ENCODE measurements at places on chromosomes 11 and 22.

- DNase-seq: no peak
Observed at GRCh38 chr22:19717181-19717580, 2.9 kb downstream of the SEPTIN5 start.

GRCh38 chr11:63536669-63537292 is at the start of gene PLAAT4:
TSS of gene PLAAT4 (plus strand) at chr11:63536808. CDS start at chr11:63536869, 61 bp downstream.
- no peak for DNase-seq

- DNase-seq: no peak
Observed at GRCh38 chr11:119115484-119116234, 5.7 kb upstream of the HINFP start.

- DNase-seq: no peak
Observed at GRCh38 chr22:32318361-32318760, 39.3 kb upstream of the RFPL3 start.

GRCh38 chr11:112797648-112798293 is 163.4 kb upstream of the NCAM1 start:
- DNase-seq: no peak

DNA sequence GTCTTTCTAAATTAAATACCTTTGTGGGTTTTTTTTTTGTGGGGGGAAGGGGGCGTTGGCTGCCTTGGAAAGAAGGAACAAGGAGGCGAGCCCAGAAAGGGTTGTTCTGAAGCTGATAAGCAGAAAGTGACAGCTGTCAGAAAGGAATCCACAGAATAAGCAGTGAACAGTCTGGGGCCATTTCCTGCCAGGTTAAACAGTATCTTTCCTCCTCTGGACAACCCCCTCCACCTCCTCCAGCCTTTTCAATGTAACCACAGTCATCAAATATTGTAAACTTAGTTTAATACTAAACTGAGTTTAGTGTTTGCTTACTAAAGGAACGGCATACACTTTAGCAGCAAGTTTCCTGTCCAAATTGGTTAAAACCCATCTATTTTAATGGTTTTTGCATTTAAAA is 271.2 kb upstream of the SYN3 start:
- no peak for DNase-seq

DNA sequence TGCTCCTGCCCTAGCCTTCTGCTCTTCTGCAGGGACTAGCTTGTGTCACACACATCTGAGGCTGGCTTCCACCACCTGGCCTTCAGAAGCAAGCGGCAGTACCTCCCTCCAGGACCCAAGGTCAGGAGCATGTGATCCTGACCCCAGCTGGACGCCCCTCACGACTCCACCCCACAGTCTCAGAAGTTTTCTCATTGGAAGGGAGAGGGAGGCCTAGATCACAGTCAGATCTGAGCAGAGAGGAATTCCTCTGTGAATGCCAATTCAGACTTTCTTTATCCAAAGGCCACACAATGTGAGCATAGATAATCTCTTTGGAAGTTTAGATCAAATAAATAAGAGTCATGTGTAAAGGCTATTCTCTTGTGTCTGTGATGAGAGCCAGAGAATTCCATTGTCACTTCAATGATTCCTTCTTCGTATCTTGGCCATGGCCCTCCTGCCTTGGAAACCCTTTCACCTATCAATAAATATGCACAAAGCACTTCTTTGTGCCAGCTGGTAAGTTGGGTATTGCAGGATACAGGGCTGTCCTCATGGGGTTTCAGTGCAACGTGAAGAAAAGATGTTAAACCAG is 142.9 kb downstream of the SNX19 start:
- DNase-seq: no peak

DNA sequence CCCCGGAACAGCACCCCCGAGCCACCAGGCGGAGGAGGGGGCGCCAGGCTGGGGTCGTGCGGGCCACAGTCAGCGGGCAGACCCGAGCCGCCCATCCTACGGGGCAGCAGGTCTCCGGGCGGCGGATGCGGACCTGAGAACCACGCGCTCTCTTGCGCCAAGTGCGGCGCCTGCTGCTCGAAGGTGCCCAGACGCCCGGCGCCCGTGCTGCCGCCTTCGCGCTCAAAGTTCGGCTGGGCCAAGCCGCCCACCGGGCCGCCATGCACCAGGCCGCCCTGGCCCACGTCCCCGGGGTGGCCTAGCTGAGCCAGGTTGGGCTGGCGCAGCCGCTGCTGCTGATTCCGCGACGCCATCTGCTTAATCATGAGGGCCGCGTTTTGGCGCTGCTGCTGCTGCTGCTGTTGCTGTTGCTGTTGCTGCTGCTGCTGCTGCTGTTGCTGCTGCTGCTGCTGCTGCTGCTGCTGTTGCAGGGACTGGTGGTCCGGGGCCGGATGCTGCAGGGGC is 3.0 kb downstream of the MN1 start:
- DNase-seq: no peak

DNA sequence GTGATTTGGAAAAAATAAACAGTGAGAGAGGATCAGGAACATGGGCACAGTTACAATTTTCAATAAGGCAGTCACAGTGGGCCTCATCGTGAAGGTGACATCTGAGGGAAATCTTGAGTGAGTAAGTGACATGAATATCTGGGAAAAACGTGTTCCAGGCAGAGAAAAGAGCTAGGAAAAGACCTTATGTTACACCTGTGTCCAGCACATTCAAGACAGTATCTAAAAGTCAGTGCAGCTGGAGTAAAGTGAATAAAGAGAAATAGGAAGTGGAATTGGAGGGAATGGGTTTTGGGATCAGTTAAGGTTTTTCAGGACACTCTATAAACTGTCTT is 827.5 kb upstream of the FAT3 start:
- DNase-seq: no peak

DNA sequence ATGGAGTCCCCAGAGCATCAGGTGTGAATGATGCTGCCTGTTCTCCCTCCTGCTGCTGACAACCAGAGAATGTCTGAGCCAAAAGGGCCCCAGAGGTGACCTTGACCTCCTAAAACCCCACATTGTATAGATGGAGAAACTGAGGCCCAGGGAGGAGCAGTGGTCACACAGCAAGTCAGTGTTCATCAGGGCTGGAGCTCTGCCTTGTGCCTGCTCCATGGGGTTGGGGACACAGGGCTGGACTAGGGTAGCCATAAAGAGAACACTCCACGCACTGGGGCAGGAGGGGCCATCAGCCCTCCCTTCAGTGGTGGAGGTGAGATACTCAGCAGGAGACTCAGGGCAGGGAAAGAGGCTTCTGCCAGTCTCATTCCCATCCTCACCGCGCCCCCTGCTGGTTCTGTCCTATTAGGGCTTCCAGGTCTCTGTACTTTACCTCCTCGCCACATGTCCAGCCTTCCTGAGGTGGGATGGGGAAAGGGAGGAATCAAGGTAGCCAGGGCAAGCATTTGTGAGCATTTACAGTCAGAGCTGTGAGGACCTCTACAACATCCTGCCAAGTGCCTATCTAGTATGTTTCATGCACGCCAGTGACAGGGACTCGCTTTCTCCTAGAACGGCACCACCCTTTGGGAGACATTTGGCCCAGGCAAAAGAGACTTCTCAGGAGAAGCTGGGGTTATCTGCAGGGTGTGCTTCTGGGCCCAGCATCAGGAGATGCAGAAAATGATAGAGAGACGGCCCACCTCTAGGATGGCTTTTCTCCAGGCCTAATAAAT is 43.2 kb downstream of the NEU3 start:
- DNase-seq: peak; percentile 73

- DNase-seq: no peak
Observed at GRCh38 chr22:35888181-35888870, 140.3 kb downstream of the RBFOX2 start.

DNA sequence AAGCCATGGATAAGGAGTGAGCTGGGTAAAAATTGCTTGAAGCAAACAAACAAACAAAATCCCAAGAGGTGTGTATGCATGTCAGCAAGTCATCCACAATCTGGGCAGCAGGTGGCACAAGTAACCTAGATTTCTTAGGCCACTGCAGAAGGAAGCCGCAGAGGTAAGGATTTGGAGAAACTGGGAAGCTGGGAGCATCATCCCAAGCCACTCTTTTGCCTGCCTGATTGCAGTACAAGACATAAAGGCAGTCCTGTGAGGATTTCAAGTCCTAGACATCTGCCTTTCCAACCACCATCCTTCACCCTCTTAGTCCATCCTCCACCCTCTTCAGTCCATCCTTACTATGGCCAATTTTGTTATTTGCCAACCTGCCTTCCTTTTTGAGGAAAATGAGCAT is 67.2 kb upstream of the BMAL1 start:
- peak; percentile 22 for DNase-seq

DNA sequence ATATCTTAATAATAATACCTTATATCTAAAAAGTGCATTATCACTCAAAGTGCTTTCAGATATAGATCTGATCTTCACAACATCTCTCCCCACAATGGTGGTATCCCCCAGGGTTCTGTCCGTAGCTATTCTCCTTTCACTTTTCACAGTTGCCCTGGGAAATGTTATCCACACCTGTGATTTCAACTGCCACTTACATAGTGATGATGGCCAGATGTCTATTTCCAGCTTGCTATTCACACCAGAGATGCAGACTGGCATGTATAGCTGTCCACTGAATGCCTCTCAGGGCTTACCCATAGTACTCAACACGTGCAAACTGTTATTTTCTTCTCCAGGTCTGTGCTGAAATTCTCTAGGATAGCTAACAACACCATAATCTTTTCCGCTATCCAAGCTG is 724.7 kb downstream of the DLG2 start:
- no peak for DNase-seq
